GM12891 (cell line): ENCODE measurements at places on chromosomes 12 and 14.

GRCh38 chr12:62192903-62193250, 67.3 kb upstream of the USP15 start:
- DNase-seq, result no peak

GRCh38 chr14:77148510-77149231, 7.1 kb upstream of the ZDHHC22 start:
- DNase-seq, result no peak

GRCh38 chr12:5780536-5780935, 164.5 kb downstream of the ANO2 start:
- no peak for DNase-seq

DNA sequence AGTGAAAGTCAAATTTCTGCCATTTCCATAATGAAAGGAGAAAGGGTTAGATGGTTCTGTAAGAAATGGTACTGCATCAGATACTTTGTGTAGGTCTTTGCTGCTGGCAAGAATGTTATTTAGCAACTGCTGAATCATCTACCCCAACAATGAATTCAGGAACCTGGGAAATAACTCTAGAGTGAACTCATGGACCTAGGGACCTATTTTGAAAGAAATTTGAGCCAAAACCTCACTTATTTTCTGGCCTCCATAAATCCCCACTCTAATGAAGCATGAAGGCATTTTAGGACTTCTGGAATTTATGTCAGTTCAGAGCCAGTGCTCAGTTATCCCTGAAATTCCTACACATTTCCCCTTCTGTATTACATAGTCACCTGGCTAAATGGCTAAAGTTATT, 50.9 kb upstream of the CPNE8 start:
- DNase-seq, result no peak

- DNase-seq, result no peak
These were observed 242.6 kb downstream of the BTG1 start for GRCh38 chr12:91902860-91903683.

DNA sequence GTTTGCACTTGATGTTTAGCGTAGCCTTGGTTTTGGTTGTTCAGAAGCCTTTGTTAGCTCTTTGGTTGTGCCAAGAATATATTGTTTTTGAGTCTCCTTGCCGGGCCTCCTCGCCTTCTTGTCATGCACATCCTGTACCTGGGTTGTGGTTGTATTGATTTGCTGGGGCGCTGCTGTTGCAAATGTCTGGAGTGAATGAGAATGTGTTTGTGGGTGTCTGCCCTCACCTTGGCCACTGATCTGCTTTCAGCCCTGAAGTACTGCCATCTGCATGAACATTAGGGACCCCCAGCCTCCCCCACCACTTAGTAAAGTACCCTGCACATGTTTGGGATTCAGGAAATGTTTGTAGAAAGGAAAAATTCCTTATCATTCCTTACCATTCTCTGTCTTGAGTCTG, 16.5 kb downstream of the PRKCH start:
- no peak for DNase-seq

- DNase-seq, result no peak
These were observed 162.6 kb upstream of the PLEKHA5 start for GRCh38 chr12:18966954-18967353.

GRCh38 chr14:50001999-50002925, 109.4 kb downstream of the ARF6 start:
- no peak for DNase-seq

DNA sequence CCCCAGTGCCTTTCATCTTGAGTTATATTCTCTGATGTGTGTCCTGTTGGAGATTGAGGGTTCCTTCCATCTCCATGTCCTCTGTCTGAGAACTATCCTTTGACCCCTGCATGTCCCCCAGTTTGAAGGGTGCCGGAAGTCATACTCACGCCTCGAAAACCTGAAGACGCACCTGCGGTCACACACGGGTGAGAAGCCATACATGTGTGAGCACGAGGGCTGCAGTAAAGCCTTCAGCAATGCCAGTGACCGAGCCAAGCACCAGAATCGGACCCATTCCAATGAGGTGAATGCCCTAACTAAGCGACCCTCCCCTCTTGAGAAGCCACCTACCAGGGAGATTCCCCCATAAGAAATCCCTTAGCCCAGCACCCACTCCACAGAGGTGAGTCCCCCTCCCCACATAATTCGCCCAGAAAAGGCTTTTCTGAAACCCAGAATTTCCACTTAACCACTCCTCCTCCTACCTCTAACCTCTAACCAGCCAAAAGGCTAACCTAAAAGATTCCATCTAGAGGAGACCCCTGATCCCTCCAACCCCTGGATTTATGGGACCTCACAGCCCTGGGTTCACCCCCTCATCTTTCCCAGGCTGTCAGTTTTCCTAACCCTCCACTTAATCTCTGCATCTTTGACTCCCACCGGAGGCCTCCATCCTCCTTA, 7.8 kb downstream of the GLI1 start:
- no peak for DNase-seq

DNA sequence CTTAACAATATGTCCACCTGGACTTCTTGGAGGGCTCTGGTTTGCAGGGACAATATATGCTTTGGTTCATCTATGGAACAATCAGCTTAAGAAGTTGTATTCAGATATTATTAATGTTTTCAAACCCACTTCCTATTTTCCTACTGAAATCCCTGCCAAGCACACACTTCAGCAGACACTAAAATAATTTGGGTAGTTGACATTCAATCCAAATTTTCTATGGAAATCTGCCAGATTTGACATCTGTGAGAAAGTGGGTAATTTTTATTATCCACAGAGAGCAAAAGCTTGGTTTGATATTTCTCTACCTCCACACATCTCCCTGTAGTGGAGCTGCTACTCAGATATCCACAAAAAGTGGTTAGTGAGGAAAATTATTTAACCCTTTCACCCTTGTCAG, 378.8 kb upstream of the SOX5 start:
- no peak for DNase-seq

- no peak for DNase-seq
These were observed 2.7 kb downstream of the JAG2 start for GRCh38 chr14:105165761-105166485.

DNA sequence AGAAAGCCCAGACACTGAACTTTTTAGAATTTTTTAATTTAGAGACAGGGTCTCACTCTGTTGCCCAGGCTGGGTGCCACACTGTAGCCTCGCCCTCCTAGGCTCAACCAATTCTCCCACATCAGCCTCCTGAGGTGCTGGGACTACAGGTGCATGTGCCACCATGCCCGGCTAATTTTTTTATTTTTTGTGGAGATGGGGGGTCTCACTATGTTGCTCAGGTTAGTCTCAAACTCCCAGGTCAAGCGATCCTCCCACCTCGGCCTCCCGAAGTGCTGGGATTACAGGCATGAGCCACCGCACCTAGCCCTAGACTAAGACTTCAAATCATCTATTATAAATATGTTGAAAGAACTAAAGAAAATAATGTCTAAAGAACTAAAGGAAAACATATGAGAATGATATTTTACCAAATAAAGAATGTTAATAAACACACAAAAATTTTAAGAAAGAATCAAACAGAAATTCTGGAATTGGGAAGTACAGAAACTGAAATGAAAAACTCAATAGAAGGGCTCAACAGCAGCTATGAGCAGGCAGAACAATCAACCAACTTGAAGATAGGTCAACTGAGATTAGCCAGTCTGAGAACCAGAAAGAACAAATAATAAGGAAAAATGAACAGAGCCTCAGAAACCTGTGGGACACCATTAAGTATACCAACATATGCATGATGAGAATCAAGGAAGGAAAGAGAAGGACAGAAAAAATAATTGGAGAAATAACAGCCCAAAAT, 26.2 kb upstream of the AP4S1 start:
- no peak for DNase-seq

DNA sequence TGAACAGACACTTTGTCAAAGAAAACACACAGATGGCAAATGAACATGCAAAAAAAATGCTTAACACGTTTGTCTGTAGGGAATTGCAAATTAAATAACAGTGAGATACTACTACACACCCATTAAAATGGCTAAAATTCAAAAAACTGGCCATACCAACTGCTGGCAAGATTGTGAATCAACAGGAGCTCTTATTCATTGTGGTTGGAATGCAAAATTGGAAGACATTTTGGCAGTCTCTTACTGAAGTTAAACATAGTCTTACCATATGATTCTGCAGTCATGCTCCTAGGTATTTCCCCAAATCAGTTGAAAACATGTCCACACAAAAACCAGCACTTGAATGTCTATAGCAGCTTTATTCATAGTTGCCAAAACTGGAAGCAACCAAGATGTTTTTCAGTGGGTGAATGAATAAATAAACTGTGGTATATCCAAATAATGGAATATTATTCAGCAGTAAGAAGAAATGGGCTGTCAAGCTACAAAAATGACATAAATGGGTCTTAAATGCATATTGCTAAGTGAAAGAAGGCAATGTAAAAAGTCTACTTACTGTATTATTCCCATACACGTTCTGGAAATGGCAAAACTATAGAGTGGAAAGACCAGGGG, 91.4 kb downstream of the PLEKHA5 start:
- DNase-seq, result no peak

- no peak for DNase-seq
These were observed 19.8 kb downstream of the DIP2B start for GRCh38 chr12:50524621-50525020.

- DNase-seq, result no peak
These were observed 2.0 kb upstream of the PCED1B start for GRCh38 chr12:47077206-47078085.

GRCh38 chr12:49689785-49690184, 17.4 kb downstream of the FMNL3 start:
- no peak for DNase-seq

GRCh38 chr14:75138492-75138891, 11.6 kb upstream of the NEK9 start:
- DNase-seq, result no peak

DNA sequence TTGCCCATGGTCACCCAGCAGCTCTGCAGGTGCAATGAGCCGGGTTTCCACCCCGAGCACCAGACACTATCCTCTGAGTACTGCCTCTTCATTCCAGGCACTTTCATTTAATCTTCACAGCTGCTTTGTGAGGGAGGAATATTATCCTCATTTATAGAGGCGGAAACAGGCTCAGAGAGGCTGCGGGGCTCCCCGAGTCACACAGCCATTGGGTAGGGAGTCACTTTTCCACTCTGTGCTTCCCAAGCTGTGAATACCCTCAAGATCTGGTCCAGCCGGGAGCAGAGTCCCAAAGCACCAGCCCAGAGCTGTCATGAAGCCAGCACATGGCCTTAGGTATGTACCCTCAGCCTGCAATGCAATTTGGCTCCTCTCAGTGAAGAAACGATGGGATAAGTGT, 51.7 kb upstream of the RIN3 start:
- no peak for DNase-seq

GRCh38 chr12:14810953-14811483, 3.0 kb downstream of the SMCO3 start:
- no peak for DNase-seq

DNA sequence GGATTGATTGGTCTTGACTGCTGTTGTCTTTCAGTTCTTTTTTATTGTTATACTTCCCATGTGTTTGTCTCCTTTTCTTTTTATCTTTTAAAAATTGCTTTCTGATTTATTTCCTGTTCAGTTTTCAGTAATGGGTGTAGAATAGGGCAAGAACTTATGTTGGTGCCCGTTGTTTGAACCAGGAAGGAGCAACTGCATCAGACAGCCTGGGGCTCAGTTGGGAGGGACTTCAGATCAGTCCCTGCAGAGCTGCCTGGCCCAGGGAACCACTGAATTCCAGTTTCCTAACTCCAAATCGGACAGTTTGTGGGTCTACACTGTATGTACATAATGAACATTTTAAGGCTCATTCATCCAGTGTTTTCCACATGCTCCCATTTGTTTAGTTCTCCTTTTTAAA, 64.9 kb downstream of the FBXO34 start:
- DNase-seq, result no peak

- DNase-seq, result no peak
These were observed 357.0 kb downstream of the BCAT1 start for GRCh38 chr12:24591715-24592440.

GRCh38 chr12:78340406-78340805, 509.7 kb downstream of the NAV3 start:
- no peak for DNase-seq

DNA sequence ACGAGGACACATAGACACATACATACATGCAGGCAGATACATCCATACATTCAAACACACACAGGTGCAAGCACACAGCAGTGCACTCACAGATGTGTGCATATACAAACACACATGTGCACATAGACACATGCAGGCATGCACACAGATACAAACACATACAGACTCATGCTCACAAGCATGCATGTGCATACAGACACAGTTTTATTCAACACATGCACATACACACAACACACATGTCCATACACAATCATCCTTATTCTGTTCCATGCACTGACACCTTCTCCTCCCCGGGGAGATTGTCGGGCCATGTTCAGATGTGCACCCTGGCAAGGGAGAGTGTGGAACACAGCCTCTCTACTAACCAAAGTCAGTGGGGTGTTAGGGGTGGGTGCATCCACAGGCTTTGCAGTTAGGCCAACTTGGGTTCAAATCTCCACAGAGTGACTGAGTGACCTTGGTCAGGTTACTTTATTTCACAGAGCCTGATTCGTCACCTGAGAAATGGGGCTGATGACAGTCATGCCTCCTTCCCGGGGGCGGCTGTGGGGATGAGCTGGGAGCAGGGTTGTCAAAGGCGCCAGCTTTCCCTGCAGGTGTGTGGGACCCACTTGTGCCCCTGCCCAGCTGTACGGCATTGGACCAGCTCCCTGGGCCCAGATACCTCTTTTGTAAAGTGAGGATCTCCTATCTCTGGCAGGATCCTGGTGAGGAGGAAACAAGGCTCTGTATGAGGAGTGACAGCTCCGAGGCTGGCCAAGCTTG, 250.1 kb downstream of the SLC41A2 start:
- no peak for DNase-seq

DNA sequence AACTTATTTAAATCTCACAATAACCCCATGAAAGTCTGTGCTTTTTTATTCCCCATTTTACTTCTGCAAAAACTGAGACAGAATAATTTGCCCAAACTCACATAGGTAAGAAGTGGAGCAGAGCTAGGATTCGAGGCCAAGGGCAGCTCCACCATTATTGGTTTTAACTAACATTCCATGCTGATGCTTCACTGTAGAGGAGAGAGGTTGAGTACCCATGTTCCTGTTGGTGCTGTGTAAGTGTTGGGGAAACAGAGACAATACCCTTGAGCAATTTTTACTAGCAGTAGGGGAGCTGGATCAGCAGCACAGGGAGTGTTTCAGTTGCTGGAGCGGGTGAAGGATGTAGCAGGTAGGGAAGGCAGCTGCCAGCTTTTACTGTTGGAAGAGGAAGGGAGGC, 21.1 kb downstream of the RASSF8 start:
- DNase-seq, result no peak

- no peak for DNase-seq
These were observed at the start of gene NKX2-1 for GRCh38 chr14:36519431-36520321. Gene NKX2-1 (minus strand): TSS chr14:36520232. CDS start chr14:36520129, 103 bp downstream.

GRCh38 chr12:65607401-65607841, 216.9 kb upstream of the HMGA2 start:
- no peak for DNase-seq
